Nasal cavity respiratory epithelium epithelial cell of viscerocranial mucosa (primary cell): ENCODE measurements at places on chromosomes 16 and 17. TPM values are rescaled to one million over a fixed set of nuclear protein-coding genes. Genes with fewer than 3 reads are reported as not detected.

Gene PIMREG
- total RNA-seq: 0.21 and 0.34 TPM in 2 replicates

Gene IGF2BP1
- total RNA-seq: under 0.01 and 0.07 TPM in 2 replicates

Gene TAT
- under 0.01 and 0.07 TPM in 2 replicates for total RNA-seq

Gene PSMD3
- 93.3 and 93.6 TPM in 2 replicates for total RNA-seq

Gene ALG1
- 17.6 and 20.2 TPM in 2 replicates for total RNA-seq

Gene CORO6
- 1.0 and 2.8 TPM in 2 replicates for total RNA-seq

Gene C17orf50
- not detected in 2 replicates for total RNA-seq

Gene DCXR
- total RNA-seq: 40.5 and 110 TPM in 2 replicates

Gene EPOP
- 2.6 and 5.8 TPM in 2 replicates for total RNA-seq

Gene LRRC75A
- under 0.01 TPM in 2 replicates for total RNA-seq

Gene TEX14
- 0.07 TPM in 1 of 2 replicates, not detected in the other for total RNA-seq

Gene SLC38A8
- 0.34 TPM in 1 of 2 replicates, not detected in the other for total RNA-seq
